ENCODE measurements at places on chromosomes 1 and 21. TPM values are rescaled to one million over a fixed set of nuclear protein-coding genes. Genes with fewer than 3 reads are reported as not detected.

Gene FASLG
- total RNA-seq = not detected

GRCh38 chr1:27435566-27436203, 43.3 kb downstream of the GPR3 start:
- no peak for DNase-seq

GRCh38 chr1:1441002-1441888, 5.8 kb downstream of the VWA1 start:
- peak; percentile 32 for DNase-seq

- peak; percentile 72 for DNase-seq
These were observed 25.8 kb downstream of the OSBPL9 start for GRCh38 chr1:51642739-51643142.

Gene PTGER3
- total RNA-seq = not detected

Gene FALEC
- not detected for total RNA-seq

DNA sequence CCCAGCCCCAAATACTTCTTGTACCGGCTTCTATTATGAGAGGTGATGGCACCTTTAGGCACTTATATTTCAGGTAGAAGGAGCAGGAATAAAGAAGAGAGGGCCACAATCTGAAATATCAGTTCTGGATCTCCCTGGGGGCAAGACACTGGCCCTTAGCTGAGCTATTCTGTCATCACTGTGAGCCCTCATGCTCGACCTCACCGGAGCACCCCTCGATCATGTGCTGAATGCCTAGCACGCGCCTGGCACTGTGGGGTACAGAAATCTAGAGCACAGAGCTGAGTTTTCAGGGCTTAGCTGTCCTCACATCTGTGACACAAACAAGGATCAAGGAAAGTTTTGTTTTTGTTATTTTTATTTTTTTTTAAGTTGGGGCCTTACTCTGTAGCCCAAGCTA, 7.6 kb upstream of the MX1 start:
- no peak for DNase-seq

Gene RORC
- total RNA-seq = 0.24 TPM

All from Caki2 (cell line).